Lung microvascular endothelial cell (primary cell): ENCODE measurements at places on chromosomes 1 and 21. TPM values are rescaled to one million over a fixed set of nuclear protein-coding genes. Genes with fewer than 3 reads are reported as not detected.

DNA sequence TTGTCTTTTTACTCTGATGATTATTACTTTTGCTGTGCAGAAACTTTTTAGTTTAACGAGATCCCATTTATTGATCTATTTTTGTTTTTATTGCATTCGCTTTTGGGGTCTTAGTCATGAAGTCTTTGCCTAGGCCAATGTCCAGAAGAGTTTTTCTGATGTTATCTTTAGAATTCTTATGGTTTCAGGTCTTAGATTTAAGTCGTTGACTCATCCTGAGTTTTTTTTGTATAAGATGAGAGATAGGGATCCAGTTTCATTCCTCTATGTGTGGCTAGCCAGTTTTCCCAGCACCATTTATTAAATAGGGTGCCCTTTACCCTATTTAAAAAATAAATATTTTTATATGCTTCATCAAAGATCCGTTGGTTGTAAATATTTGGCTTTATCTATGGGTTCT is 13.2 kb downstream of the MAN1C1 start:
- DNase-seq, result no peak

DNA sequence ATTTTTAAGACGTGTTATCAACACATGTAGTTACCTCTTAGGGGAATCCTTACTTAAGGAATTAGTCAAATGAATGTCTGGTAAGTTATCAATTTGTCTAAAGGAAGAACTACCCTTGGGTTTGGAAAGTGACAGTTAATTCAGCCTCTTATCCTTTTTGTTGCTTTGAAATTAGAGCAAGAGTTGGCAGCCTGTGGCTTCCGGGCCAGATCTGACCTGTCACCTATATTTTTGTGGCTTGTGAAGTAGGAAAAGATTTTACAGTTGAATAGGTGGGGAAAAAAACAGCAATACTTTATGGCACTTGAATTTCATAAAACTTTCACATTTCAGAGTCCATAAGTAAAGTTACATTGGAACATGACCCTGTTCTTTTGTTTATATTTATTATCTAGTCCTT is 5.5 kb downstream of the MRPS6 start:
- no peak for DNase-seq

LIN28A gene
- total RNA-seq, result not detected in 2 replicates

OPTC gene
- total RNA-seq, result not detected in 2 replicates

GRCh38 chr1:161044908-161045735 is 655 bp downstream of the USF1 start:
- peak; percentile 75 for DNase-seq

PLEKHG5 gene
- total RNA-seq, result 17.9 and 20.9 TPM in 2 replicates

IGSF9 gene
- total RNA-seq, result under 0.01 TPM in 1 of 2 replicates, not detected in the other

DNA sequence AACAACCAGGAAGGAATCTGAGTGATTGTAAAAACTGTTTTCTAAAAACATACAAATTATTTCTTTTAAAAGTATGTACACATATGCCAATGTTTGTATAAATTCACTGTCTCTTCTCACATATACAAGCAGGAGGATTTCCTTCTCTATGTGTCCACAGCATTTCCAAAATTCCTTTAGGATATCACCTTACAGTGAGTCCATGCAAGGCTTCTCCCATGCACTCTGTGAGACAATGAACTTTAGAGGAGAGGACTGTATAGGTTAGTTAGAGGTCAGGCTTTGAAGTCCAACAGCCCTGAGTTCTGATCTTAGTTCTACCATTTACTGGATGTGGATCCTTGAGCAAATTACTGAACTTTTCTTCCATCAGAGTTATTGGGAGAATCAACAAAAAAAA is 34.1 kb upstream of the USH2A start:
- no peak for DNase-seq

FAM110D gene
- total RNA-seq, result 4.8 and 6.0 TPM in 2 replicates

NBL1 gene
- total RNA-seq, result 92.8 and 199 TPM in 2 replicates
